COR-L47 (cell line): ENCODE measurements at places on chromosomes 7 and 10.

DNA sequence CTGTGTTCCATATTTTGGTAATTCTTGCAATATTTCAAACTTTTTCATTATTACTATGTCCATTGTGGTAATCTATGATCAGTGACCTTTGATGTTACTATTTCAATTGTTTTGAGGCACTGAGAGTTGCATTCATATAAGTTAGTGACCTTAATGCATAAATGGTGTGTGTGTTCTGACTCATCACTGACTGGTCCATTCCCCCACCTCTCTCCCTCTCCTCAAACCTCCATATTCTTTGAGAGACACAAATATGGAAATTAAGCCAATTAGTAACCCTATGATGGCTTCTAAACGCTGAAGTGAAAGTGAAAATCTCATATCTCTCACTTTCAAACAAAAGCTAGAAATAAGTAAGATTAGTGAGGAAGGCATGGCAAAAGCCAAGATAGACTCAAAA is 739.6 kb downstream of the CCSER2 start:
- DNase-seq = no peak

GRCh38 chr7:15586266-15586665 is 24.5 kb upstream of the AGMO start:
- no peak for DNase-seq

DNA sequence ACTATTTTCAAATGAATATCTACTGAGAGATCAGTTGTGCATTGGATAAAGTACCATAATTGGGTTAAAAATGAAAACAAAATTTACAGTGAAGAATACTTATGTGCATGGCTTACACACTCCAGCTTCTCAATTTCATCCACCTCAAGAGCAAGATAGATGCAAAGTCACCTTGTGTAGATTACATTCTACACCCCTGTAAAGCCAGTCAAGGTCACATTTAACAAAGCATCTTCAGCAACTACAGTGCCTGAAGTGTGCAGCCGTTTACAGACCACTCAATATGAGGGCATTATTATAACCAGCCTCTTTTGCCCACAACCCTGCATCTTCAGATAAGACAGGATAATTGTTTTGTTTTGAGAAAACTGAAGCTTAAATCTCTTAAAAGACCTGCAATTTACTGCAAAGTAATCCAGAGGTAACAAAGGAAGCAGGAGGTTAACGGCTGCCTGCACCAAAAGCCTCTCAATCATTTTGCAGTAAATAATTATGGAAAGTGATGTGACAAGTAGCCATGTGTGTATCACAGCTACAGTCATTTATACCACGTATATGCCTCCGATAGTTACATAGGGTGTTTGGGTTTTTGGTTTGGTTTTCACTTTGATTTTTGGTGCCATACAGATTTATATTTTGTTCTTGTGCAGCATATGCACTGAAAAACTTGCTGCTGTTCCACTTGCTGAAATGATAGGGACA is 4.9 kb downstream of the PURB start:
- DNase-seq = no peak

GRCh38 chr7:80968606-80969005 is 49.8 kb upstream of the SEMA3C start:
- no peak for DNase-seq

DNA sequence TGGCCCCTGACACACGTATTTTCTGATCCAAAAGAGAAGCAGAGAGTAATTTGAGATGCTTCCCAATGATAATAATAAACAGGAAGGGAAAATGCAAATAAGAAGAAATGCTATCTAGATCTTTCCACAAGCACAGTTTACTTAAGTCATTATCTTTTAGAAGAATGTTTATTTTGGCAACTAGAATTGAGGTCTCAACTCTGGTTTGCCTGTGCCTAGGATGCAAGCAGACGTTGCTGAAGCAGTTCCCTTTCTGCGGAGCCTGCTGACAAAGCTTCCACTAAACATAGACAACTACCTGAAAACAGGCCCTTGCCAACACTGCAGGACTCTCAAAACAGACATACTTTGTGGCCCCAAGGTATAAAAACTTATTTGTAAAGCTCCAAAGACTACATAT is 315.8 kb upstream of the POM121L12 start:
- peak; percentile 71 for DNase-seq

DNA sequence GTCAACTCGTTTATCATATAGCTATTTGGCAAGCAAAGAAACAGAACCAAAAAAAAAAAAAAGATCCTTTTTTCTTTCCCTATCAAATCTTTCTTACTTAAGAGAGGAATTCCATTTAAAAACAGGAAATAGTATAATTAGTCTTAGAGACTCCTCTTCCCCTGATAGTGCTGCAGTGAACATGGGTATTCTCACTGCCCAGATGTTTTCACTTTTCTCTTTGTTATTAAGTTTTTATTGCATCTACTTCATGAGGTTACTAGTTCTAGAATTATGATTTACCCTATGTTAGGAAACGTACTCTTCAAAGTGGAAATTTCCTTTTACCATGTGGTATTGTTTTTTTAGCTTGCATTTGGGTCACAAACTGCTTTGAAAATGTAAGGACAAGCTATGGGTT is 8.5 kb downstream of the CASP2 start:
- DNase-seq = no peak
